ENCODE measurements at places on chromosomes 1 and 21.
A peak's percentile ranks its signal among the peaks of the same experiment; 100 is the strongest.

GRCh38 chr21:43280949-43281633 lies 112.3 kb downstream of the CRYAA start:
- DNase-seq, result no peak

DNA sequence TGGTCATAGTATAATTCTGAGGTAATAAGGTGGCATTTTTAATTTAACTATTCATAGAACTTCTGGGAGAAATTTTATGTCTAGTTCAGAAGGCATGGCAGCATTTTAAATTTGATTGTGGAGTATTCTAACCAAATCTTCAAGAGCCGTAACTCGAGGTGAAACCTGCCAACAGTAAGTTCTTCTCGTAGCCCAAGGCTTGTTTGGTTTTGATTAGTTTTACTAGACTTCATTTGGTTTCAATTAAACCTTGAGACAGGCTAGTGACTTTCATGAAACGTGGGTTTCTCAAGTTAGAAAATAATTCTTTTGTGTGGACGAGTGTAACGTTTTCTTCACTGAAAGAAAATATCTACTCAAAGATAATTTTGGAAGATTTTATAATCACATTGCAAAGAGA lies 395.5 kb downstream of the USP25 start:
- DNase-seq, result no peak

DNA sequence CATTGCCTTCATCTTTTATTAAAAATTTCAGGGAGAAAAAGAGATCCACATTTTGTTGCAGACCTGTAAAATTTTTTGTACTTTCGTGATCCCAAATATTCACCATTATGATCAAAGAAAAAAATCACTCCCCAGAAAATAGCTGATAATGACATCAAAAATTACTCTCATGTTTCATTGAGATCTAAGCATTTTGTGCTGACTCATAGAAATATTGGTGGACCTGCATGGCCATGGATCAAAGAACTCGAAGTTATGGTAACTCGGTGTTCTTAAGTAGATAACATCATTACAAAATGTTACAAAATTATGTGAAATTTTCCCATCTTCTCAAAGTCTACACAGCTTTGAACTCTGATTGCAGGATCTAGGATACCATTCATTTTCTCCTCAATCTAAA lies 135.8 kb downstream of the PTGER3 start:
- DNase-seq, result no peak

- DNase-seq, result no peak
Measured at GRCh38 chr21:25375675-25376074, 231.6 kb downstream of the MRPL39 start.

- peak; percentile 21 for DNase-seq
Measured at GRCh38 chr21:15732290-15732995, 2.7 kb downstream of the USP25 start.

- DNase-seq, result peak; percentile 43
Measured at GRCh38 chr1:35807614-35808449, at the start of gene AGO4. AGO4 (plus strand) TSS chr1:35808016; CDS start chr1:35808417, 401 bp downstream.

DNA sequence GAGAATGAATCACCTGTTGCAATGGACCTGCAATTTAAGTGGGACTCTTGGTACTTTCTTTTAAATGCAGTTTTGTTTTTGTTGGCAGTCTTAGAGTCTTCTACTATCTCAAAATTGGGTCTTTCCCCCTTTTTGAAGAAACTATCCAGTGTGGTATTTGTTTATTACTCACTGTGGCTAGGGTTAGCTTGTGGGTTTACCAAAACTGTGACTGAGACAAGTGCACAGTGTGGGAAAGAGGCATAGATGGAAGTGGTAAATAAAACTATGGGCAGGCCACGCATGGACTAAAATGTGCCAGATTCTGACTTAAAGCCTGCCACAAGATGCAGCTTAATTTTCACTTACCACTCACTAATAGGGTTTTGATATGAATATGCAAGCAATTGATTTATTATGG lies 1441.7 kb downstream of the PLA2G4A start:
- DNase-seq, result no peak

DNA sequence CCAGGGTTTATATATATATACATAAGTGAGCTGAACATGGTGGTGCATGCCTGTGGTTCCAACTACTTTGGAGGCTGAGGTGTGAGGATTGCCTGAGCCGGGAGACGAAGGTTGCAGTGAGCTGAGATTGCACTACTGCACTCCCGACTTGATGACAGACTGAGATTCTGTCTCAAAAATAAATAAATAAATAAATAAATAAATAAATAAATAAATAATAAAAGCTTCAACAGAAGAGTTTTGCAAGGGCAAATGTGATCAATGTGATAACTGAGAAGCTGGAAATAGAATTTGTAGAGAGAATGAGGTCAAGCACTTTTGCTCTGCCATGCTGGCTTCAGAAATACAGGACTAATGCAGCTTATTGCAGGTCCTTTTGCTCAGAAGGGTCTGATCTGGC lies 855.8 kb upstream of the PRMT6 start:
- no peak for DNase-seq

GRCh38 chr21:42187976-42188653 lies 30.8 kb upstream of the ABCG1 start:
- peak; percentile 73 for DNase-seq

DNA sequence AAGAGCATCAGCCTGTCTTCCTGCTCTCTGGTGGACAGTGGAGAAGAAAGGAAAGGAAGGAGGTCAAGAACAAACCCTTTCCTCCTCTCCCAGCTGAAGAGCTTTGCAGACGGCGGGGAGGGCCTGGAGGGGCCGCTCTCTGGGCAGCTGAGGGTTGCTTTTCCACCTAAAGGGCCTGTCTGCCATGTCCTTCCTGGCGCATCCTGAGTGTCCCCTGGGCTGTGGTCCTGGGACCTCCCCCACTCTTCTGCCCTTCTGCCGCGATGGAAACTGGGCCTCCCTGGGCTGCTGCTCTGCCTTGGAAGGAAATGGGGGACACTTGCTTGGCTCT lies 107.0 kb downstream of the ETS2 start:
- no peak for DNase-seq

- no peak for DNase-seq
Measured at GRCh38 chr1:2906085-2906484, 104.6 kb upstream of the TTC34 start.

DNA sequence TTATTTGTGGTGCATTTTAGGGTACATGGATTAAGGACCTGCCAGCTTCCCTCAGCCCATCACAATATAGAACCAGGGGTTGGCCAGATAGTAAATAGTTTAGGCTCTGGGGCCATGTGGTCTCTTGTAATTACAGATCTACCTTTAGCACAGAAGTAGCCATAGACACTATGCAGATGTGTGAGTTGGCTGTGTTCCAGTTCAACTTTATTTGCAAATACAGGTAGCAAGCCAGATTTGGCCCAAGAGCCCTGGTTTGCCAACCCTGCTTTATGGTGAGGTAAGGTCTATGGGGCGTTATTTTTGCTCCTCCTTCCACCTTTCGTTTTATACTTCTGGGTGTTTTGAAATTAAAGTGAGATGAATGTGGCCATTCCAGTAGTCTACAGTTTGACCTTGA lies 48.7 kb downstream of the MRPS6 start:
- DNase-seq, result no peak

- DNase-seq, result no peak
Measured at GRCh38 chr1:155184351-155184811, 10.7 kb downstream of the TRIM46 start.

DNA sequence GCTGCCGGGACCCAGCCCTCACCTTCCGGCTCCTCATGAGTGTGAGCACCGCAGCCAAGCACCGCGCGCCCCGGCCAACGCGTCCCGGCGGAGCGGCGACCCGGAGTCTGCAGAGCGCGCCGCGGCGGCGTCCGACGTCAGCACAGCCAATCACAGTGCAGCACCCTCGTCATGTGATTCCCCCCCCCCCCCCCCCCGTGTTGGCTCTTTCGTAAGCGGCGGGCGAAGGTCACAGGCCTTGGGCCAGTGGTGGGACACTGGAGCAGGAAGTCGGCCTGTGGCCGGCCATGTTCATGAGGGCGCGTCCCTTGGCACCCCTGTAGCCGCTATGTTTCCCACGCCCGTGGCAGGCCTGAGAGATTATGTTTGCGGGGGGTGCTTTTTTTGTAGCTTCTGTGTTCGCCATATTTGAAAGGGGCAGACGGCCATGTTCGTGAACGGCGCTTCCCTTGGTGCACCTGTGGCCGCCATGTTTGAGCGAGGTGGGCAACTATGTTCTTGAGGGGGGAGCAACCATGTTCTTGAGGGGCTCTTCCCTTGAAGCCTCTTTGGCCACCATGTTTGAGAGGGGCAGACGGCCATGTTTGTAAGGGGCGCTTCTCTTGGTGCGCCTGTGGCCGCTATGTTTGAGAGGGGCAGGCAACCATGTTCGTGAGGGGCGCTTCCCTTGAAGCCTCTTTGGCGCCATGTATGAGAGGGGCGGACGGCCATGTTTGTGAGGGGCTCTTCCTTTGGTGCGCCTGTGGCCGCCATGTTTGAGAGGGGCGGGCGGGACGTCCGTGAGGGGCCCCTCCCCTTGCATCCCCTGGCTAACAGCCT lies at the start of gene C1orf174:
Gene C1orf174, minus strand, starts transcription at position 123 of the 819 bp plus-strand sequence. Its CDS starts 86 bp downstream, at position 37.
- peak; percentile 86 for DNase-seq

All from GM12891 (cell line).